ENCODE measurements at places on chromosomes 7 and 10.

GRCh38 chr7:99111591-99111990 lies 32.3 kb downstream of the SMURF1 start:
- DNase-seq: no peak

DNA sequence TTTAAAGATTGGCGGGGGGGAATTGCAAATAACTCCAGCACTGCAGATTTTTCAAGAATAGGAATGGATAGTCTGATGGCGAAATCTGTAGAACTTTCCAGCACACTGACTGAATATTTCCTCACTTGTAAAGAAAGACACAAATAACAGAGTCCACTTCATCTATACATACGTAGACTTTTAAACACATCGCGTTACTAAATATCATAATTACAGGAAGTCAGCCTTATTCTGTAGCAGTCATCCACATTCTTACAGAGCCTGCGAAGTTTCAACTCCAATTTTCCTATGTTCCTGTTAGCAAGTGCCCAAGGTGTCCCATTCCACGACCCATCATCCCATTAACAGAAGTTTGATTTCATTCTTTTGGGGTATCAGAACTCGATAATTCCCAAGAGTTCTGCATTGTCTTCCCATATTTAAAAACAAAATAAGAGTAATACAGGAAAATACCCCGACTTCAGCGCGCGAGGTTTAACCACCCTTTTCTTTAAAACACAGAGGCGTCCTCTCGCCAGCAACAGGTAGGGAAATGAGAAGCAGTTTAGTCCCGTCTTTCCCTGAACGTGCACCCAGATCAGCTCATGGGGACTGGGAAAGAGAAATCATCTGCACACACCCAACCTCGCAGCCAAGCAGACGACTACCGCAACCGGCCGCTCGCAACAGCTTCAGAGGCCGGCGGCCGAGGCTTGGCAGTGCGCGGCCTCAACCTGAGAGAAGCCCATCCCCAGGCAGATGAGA lies 880 bp downstream of the HERC4 start:
- no peak for DNase-seq

DNA sequence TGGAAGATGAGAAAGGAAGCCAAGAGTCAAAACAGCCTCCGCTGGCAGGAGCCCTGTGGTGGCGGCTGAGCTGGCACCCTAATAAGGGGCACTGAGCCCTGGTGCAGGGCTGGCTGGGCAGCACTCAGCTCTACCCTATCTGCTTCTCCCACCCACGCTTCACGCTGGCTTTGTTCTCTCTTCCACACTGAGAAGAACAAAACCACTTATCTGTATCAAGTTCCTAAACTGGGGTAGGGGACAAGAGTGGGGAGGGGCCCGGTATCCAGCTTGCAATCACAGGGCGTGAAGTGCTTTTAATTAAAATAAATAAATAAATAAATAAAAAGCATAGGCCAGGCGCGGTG lies 52.1 kb downstream of the FAM53B start:
- DNase-seq: no peak

- peak; percentile 23 for DNase-seq
Measured at GRCh38 chr10:73647211-73647874, 6.1 kb upstream of the MYOZ1 start.

DNA sequence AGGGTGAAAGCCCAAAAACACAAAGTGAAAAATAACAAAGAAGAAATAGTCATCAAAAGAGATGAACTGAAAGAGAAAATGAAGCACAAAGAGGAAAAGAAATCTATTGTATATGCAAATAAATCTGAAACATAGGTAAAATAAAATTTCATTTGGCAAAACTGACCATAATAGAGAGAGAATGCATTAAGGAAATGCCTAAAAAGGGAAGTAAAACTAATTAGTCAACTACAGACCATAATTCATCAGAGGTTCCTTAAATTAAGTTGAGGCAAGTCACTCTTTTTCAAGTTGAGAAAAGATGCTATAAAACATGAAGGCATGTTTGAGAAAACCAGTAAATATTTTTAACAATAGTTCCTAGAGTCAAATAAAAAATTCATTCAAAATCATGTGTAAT lies 233.3 kb downstream of the LRRN3 start:
- no peak for DNase-seq

DNA sequence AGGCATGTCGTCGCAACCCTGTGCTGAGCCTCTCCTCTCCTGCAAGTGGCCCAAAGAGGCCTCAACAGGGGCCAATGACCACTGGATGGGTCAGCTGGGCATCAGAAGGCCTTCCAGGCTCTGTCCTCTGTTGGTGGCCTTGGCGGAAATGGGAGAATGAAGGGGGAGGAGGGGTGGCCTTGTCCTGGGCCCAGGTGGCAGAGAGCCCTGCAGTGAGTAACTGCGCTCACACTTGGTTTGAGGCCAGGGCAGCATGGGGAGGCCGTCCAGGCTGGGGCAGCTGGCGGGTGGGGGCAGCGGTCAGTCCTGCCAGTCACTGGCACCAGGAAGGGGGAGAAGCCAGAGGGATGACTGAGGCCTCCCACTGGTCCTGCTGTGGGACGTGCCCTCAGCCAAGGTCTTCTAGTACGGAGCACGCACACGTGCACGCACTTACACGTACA lies 59.8 kb downstream of the LHPP start:
- no peak for DNase-seq

GRCh38 chr7:15167912-15168311 lies 265.4 kb upstream of the DGKB start:
- DNase-seq: no peak

- DNase-seq: no peak
Measured at GRCh38 chr10:1063232-1063865, 7.2 kb downstream of the WDR37 start.

GRCh38 chr7:85681241-85681640 lies 494.4 kb upstream of the SEMA3D start:
- DNase-seq: no peak

- DNase-seq: peak; percentile 2
Measured at GRCh38 chr7:38660427-38661099, 29.4 kb upstream of the AMPH start.

DNA sequence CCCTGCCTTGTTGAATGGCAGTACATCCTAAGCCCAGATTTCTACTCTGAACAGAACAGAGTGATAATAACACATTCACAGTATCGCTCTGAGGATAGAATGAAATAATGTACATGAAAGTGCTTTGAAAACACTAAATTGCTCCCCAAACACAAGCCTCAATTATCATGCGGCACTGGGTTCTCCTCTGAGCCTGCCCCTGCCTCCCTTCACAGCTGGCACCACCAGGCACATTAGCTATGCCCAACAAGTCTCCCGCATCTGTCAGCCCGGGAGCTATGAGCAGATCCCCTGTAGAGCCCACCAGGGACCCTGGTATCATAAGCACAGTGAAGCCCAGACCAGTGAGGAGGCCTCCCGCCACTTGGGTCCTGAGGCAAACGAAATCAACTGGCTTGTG lies 405.5 kb downstream of the GRID1 start:
- no peak for DNase-seq

- DNase-seq: no peak
Measured at GRCh38 chr7:26167303-26167934, 15.4 kb downstream of the NFE2L3 start.

GRCh38 chr10:27258838-27259812 lies 18.5 kb upstream of the ACBD5 start:
- DNase-seq: no peak

GRCh38 chr10:110058212-110058611 lies 50.4 kb downstream of the ADD3 start:
- DNase-seq: no peak

- DNase-seq: no peak
Measured at GRCh38 chr7:95527776-95528250, 42.1 kb downstream of the ASB4 start.

DNA sequence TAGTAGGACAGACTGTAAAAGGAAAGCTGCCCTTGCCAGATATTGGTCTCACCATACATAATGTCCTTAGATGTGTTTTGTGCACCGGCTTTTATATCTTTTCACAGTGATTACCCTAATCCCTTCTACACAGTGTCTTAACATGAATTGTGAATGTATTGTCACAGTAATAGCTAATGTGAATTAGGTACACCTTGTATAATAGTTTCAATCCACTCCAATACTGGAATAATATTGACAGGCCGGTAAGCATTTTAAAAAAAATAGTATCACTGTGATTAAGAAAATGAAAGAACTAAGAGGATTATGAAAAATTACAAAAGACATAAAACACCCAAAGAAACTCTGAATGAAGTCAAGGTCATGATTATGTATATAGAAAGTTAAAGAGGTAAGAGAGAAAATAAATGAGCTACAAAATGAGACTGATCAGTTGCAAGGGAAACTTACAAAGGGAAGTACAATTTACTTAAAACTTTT lies 420.9 kb downstream of the PLXDC2 start:
- DNase-seq: no peak

DNA sequence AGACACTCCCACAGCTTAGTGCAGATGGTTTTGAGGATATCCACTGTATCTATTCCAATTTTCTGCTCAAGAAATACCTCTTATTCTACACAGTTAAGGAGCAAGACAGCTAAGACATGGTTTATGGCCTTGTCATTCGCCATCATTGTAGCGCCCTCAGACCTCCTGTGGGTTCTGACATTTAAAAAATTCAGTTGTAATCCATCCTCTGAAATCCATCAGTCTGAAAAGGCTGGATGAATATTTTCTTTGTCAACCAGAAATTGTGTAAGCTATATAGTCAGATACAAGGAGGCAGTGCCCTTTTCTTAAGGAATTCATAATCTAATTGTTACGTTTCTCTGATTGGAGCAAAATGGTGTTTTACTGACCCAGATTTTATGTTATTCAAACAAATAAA lies 353.6 kb downstream of the GALNT17 start:
- DNase-seq: no peak

- no peak for DNase-seq
Measured at GRCh38 chr10:126926568-126926967, 21.3 kb downstream of the DOCK1 start.

DNA sequence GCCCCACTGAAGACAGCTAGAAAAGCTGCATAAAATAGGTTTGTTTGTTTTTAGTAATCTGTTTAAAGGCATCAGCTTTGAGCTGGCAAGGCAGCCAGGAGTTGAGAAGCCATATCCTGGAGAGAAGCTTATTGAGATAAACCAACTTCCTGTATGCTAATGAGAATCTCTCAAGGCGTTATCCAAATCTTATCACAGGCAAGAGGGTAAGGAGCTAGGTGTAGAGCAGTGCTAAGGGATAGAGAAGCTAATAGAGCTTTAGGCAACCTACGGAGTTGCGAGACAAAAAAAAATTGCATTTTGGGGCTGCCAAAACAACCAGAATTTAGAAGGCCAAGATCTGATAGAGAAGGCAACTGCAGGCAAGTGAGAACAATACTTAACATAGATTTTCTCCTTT lies 641.6 kb downstream of the SH2D4B start:
- DNase-seq: no peak

GRCh38 chr7:122303531-122304318 lies 825 bp downstream of the FEZF1 start:
- no peak for DNase-seq

GRCh38 chr7:79332091-79332490 lies 121.4 kb downstream of the MAGI2 start:
- DNase-seq: no peak

DNA sequence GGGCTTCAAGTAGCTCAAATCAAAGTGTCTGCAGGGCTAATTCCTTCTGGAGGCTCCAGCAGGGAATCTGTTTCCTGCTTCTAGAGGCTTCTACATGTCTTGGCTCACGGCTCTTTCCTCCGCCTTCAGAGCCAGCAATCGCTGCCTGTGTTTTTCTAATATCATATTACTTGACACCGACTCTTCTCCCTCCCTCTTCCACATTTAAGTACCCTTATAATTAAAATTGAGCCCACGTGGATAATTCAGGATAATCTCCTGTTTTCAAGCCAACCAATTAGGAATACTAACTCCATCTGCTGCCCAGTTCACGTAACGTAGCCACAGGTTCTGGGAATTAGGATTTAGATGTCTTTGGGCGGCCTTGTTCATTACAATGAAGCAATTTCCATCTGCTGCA lies 372.2 kb downstream of the DPP6 start:
- no peak for DNase-seq

DNA sequence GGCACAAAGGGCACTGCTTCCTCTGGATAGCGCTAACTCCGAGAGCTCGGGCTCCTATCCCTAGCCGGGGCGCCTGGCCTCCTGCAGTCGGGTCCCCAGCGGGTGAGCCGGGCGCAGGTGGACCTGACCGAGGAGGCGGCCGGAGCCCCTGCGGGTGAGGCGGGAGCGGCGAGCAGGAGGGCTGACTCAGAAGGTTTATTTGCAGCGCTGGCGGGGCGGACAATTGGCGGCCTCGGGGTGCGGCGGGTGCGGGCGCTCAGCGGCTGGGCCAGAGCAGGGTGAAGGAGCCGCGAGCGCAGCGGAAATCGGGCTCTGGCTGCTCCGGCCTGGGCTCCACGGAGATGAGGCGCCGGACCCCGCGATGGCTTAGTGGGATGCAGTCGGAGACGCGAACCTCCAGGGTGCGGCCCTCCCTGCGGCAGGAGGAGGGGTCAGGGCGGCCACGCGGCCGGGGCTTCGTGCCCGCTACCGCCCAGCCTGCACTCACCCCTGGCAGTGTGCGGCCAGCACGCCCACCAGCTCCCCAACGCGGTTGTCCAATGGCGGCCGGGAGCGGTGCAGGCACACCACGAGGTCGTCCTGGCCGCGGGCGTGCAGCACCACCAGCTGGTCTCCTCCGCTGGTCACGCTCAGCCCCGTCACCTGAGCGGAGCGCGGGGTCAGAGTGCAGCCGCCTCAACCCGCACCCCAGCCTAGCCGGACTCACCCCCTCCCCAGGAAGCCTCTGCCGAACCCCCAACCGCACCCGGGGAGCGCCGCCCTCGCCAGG lies 16.1 kb downstream of the MYO1G start:
- no peak for DNase-seq

DNA sequence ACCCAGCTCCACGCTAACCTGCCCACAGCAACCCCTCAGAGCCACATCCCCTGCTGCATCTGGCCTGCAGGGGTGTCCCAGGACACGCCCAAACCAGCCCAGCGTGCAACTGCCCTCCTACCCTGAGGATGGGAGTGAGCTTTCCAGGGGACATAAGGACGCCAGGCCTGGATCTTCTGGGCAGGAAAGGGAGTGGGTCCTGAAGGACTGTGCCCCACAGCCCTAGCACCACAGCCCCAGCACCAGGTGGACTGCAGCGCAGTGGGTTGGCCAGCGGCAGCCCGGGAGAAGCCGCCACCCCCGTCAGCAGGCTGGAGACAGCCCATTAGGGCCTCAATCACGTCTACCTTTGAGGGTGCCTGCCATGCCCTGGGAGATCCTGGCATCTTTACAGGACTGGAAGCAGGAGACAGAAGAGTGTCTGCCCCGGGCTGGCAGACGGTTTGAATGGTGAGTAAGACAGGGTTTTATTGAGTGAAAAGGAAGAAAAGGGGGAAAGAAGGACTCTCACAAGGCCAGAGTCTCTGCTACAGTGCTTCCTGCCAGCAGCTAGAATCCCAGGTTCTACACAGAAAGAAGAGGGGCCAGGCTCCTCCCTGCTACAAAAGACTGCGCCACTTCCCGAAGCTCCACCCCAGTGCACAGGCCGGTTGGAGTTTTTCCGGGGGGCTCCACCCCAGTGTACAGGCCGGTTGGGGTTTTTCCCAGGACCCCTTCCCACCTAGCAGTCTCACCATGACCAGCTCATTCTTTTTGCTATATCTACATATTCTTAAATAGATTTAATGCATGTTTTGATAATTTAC lies 69.8 kb upstream of the KCTD7 start:
- no peak for DNase-seq

All from stimulated activated CD4-positive, alpha-beta T cell treated with anti-CD3 and anti-CD28 coated beads, Interleukin-4, amount 100 ng/mL, for 48 hours (primary cell).